ENCODE measurements at places on chromosomes 16 and 17.

DNA sequence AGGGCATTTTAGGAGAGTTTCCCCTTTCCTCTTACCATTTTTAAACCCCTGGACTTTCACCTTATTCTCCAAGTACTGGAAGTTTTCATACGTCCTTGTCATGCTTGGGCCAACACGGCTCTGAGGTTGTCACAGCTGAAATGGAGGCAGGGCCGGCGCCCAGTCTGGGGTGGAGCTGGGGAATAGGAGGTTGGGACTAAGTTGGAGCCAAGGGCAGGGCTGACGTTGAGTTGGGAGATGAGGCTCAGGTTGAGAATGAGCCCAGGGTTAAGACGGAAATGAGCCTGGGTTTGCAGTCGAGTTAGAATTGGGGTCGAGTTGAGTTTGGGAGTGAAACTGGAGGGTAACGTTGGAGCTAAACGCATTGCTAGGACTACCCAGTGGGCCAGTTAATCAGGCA, 1.3 kb downstream of the CLEC10A start:
- no peak for DNase-seq

DNA sequence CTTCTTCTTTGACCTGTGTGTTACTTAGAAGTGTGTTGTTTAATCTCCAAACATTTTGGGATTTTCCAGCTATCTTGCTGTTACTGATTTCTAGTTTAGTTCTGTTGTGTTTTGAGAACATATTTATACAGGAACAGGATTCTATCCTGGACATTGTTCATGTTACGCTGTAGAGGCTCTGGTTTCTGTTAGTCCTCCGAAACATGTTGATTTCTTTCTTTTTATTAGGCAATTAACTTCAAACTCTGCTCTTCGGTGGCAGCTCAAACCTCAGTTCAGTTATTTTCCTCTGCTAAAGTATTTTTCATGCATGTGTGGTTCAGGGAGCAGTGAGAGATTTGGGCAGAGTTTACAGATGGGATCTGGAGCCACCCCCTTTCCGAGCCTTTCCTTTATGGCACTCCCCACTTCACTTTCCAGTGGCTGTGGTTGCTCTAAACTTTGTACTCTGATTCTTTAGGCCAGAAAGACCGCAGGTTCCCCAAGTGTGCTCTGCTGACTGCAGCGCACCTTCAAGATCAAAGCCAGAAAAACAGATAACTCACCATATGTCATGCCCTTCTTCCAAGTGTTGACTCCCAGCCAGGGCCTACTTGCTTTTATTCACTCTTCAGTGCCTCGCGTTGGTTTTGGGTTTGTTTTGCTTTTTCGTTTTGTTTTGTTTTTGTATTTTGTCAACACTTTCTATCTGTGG, 77.6 kb upstream of the KSR1 start:
- no peak for DNase-seq

DNA sequence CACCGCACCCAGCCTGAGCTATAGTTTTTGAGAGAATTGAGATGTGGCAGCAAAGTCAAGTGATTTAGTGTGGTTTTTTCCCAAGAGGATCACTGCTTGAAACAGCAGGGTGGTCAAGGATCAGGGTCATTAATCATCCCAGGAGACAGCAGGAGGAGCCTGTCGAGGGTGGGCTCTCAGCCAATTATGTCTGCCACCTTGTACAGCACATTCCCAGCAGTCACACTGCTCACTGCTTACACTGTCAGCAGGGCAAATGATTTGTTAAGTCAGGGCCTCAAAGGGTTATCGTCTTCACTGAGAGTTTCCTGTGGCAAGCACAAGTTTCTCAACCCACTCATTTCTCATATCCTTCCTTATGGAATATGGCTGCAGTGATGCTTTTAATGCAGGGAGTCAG, 13.2 kb downstream of the B3GNT9 start:
- DNase-seq = no peak

GRCh38 chr16:29811896-29812665, at the start of gene PRRT2:
Gene PRRT2, plus strand, starts transcription at chr16:29812193. Its CDS starts 862 bp downstream, at chr16:29813055.
- peak; percentile 36 for DNase-seq

GRCh38 chr16:30356401-30357084, 1.4 kb upstream of the CD2BP2 start:
- no peak for DNase-seq

GRCh38 chr17:43517161-43517560, 29.0 kb downstream of the ETV4 start:
- no peak for DNase-seq

- no peak for DNase-seq
Measured at GRCh38 chr17:13104576-13104975, 86.7 kb upstream of the ELAC2 start.

DNA sequence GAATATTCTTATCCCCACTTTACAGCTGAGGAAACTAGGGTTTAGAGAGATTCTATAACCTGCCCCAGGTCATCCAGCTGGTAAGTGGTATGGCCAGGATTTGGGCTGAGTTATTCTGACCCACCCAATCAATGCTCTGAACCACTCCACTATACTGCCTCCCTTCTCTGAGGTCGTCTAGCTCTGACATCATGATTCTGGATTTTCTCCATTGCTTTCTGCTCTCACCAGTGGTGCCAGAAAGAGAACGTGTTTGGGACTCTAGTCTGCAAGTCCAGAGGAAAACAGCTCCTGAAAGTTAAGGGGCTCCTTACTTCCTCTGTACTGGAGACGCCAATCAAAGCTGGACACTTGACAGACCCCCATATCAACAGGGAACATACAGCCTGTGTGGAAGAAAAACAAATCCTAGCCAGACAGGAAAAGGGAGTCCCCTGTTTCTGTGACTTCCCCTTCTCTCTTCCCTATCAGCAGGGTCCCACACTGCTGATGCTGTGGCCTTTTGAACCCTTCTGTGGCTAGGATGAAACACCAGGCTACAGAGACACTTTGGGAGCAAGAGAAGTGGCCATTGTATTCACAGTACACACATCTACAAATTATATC, 6.0 kb upstream of the EZH1 start:
- no peak for DNase-seq

All from stimulated activated CD4-positive, alpha-beta T cell treated with anti-CD3 and anti-CD28 coated beads, Interleukin-4, amount 100 ng/mL, for 4 hours (primary cell).